ENCODE measurements at places on chromosomes 11 and 22.

DNA sequence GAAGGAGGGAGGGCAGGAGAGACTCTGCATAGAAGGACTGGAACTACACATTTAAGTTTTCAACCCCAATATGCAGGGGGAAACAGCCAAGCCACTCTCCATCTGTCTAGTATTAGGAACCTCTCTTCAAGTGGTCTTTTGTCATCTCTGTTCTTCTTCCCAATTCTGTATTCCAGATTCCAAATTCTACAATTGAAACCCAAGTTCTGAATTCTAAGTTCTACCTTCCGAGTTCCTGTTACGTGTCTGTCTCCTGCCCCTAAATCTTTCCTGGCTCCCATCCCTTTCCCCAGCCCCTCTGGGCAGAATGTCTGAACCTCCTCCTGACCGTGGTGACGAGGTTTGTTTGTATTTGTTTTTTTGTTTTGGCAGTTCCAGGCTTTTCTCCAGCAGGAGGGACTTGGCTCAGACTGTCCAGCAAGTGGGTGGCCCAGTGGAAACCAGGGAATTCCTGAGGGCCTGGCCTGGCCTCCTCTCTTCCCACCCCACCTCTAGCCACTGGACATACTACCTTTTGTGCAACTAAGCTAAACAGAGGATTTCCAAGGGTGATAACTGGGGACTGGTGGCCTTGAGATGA lies 1.6 kb upstream of the THOC5 start:
- DNase-seq, result no peak

GRCh38 chr11:18769802-18770456 lies 21.7 kb downstream of the PTPN5 start:
- DNase-seq, result no peak

DNA sequence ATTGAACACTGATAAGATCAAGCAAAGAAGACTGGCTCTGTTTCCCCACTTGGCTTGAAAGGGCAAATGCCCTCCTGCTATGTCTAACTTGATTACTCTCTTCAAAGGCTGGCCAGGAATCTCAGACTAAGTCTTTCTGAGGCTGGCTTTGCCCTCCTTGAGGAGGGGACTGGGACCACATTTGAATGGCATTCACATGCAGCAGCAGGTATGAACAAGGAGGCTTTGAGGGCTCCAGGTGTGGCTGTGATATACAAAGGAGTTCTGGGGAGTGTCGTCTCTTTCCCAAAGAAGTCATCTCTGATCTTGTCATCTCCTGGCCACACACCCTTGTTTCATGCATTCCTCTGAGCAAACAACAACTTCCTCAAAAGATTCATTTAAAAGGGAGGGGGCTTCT lies 130.8 kb downstream of the ARL14EP start:
- no peak for DNase-seq

DNA sequence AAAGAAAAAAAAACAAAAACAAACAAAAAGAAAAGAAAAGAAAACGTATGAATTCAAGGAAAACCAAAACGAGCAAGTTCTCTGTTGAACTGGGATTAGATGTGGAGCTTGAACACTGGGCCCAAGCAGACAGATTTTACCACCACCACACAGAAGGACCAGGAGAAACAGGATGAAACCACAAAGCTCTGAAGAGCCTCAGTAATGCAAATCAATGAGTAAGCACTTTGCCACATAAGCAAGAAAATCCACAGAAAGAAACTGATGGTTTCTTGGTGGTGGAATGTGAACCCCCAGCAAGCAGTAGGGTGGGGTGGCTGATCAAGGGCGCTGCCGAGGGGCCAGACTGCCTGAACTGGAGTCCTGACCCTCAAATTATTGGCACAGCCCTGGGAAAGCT lies 50.9 kb upstream of the NFRKB start:
- no peak for DNase-seq

DNA sequence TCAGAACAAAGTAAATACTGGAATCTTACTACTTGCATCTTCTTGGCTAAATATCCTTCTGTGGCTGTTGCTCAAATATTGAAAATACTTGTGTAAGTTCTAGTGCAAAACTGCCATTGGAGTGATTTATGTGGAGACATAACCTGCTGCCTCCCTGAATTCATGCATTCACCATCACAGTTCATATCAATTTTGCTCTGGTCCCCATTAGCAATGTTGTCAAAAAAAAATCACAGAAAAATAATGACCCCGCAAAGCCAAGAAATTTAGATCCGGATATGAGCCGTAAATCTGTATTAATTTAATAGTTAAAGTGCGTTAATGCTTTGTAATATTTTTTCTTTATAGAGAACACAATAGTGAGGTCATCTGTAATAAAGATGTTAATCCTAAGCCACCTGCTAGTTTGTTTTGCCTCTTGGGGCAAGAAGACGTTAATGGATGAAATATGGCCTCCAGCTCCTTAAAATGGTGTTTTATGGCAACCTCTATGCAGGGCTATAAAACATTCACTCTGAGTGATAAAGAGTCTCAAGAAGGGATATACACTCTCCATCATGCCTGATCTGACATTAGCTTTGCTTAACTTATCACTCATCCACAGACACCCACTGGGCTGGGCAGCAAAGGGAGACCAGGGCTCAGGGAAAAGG lies 255.9 kb downstream of the INSC start:
- DNase-seq, result no peak

DNA sequence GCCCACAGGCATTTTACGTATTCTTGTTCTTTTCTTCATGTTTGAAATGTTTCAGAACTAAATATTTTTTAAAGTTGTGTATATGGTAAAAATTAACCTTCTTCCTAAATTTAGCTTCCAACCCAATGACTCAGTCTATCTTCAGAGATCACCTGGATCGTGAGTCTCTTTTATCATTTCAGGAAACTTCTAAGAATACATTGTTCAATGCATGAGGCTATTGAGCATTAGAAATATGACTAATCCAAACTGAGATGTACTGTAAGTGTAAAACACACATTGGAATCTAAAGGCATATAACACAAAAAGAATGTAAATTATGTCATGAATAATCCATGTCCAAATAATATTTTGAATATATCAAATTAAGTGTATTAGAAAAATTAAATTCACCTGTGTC lies 265.2 kb downstream of the LUZP2 start:
- DNase-seq, result no peak

All from NCI-H1092 (cell line).